ENCODE measurements at places on chromosomes 3 and 15.
A peak's percentile ranks its signal among the peaks of the same experiment; 100 is the strongest.

- DNase-seq = no peak
Measured at GRCh38 chr3:52402706-52403270, 42.1 kb downstream of the SEMA3G start.

DNA sequence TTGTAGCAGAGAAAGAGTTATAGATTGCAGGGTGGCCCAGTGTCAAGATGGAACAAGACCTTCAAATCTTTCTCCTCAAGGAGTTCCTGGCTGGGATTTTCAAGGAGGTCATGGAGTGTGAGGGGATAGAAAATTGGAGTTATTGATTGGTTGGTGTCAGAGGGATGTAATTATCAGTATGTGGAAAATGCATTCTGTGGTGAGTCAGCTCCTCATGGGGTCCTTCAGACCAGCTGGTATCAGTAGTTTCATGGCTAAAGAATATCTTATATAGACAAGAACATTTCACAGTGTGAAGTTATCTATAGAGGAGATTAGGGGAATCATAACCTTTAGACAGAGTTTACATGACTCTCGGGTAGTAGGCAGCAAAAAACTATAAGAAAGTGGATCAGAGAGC, 1114.0 kb upstream of the GBE1 start:
- no peak for DNase-seq

DNA sequence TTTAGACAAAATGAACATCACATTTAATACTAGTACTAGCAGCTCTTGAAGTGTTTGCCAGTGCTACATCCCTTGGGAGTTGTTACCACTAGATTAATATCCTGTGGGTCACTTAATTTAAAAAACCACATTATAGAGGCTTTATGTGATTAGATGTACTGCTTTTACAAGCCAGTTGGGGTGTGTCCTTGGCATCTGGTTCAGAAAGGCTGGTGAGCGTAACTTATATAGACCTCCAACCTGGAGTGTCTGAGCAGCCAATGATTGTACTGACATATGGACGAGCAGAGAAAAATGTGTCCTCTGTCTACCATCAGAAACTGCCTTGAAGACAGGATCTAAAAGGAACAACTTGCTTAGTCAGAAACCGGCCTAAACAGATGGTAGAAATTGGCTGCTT, 306.2 kb upstream of the ATP11B start:
- DNase-seq = no peak

GRCh38 chr15:62306851-62307504, 141.9 kb upstream of the C2CD4B start:
- DNase-seq = peak; percentile 9

DNA sequence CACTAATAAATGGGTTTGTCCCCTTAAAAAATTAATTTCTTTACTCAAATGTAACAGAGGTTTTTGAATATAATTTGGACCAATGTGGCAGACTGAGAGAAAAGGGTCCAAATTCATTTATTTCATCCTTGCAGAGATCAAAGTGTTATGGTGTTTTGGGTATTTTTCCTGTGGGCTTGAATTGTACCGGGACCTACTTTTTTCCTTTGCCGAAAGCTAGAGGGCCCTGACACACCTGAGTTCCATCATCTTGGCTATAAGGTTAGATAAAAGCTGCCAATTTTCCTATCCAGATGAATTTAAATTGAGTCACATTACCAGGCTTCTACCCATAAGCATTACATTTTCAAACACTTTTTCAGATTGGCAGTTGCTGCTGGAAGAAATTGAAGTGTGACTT, 908 bp downstream of the CCNB2 start:
- DNase-seq = no peak

DNA sequence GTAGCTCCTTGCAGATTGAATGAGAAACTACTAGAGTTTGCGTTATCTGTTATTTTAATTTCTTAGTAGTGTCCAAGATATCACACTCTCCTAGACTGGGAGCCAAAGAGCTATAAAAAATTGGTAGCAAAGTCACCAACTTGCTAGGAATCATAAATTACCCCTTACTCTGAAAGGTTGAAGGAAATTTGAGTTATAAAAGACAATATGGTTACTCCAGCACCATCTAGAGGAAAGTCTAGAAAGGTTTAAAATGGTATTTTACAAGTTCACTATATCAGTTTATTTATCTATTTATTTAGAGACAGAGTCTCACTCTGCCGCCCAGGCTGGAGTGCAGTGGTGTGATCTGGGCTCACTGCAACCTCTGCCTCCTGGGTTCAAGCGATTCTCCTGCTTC, 121.6 kb downstream of the RBPMS2 start:
- no peak for DNase-seq

DNA sequence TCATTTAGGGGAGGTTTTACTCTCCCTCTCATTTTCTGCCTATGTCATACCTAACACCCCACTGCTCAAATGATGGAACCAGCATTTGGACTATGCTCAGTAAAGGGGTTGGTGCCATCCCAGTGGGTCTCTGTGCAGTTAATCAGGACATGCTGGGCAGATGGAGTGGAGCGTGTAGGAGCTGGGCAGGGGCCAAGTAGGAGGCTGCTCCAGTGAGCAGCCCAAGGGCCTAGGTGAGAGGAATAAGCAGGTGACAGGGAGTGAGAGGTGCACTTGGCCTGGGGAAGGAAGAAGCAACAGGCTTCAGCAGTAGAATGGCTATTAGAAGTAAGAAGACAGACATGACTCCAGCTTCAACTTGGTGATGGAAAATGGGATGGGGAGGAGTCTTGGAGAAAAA, 72.2 kb downstream of the EPHB1 start:
- no peak for DNase-seq

DNA sequence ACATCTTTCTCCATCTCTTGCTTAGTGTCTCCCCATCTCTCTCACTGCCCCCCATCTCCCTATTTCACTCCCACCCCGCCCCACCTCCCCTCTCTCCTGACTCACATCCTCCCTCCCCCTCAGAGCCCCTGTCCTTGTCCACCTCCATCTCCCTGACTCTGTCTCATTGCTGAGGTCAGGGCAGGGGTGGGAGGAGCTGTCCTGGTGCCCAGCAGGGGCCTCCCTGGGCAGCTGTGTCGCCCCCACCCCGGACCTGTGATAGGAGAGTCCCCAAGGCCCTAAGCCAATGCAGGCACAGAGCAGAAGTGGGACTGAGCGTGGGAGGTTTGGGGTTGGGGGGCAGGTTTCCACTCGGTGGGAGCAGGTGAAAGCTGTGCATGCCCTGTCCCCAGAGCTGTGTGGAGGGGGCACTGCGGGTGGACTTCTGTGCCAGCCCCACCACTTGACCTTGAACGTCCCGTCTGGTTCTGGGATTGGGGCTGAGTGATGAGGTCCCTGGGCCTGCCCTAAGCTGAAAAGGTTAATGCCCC, 210.8 kb downstream of the TBC1D2B start:
- DNase-seq = no peak

DNA sequence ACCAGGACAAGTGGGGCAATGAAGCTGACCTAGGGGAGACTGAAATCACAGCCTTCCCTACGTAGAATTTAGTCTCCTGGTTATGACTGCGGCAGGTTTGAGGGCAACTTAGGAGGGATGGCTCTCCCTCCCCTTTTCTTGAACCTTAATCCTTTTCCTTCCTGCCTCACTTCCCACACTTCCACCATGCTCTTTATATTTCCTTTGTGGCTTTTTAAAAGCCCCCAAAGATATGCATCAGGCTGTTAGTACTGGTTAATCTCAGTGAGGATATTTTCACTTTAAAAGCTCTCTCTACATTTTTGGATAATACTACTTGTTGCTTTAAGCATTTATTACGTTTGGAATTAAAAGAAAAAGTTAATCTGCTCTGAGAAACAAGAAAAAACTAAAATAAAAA, 339.2 kb downstream of the SOX2 start:
- DNase-seq = no peak

- no peak for DNase-seq
Measured at GRCh38 chr3:100288288-100288894, 27.6 kb downstream of the TBC1D23 start.

- no peak for DNase-seq
Measured at GRCh38 chr15:93467337-93467736, 378.3 kb upstream of the RGMA start.

DNA sequence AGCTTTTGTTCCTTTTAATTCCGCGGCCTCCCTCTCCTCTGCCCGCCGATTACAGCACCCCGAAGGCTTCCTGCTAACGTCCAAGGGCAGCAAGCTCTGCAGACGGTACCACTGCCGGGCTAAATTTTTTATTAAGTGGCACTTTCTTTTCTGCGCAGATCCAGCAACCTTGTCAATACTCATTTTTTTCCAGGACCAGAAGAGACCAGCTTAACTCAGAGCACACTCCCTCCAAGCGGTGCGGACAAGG, 542 bp upstream of the MEIS2 start:
- no peak for DNase-seq

DNA sequence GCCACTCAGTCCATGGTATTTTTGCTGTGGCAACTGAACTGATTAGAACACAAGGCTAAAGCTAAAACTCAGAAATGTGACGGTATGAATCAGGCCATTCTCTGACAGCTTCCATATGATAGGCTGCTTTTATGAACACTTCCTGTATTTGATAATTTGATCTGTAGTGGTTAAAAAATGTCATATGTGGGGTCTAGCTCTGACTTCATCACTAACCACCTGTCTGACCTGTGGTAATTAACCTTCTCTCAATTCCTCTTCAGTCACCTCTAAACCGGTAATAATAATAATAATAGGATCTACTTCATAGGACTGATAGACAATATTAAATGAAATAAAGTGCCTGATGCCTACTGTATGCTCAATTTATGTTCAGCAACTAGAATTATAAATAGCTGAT, 223.2 kb downstream of the MBNL1 start:
- DNase-seq = no peak

DNA sequence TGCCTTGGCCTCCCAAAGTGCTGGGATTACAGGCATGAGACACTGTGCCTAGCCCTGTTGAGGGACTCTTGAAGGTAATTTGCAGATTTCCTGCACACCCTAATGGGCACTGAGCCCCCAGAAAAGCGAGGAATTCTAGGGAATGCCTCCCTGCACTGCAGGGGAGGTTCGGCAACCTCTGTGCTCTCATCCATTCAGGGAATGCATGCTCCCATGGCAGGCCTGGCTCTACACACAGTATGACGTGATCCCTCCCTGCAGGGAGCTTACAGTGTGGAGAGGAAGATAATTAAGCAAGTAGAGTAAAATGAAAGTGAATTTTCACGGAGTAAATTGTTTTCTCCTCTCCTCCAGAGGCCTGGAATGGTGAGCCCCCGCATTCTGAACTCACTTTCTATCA, 133.3 kb upstream of the HACD2 start:
- DNase-seq = no peak

- no peak for DNase-seq
Measured at GRCh38 chr3:127585163-127585812, 5.2 kb downstream of the TPRA1 start.

- DNase-seq = no peak
Measured at GRCh38 chr3:24650839-24651238, 156.2 kb upstream of the THRB start.

DNA sequence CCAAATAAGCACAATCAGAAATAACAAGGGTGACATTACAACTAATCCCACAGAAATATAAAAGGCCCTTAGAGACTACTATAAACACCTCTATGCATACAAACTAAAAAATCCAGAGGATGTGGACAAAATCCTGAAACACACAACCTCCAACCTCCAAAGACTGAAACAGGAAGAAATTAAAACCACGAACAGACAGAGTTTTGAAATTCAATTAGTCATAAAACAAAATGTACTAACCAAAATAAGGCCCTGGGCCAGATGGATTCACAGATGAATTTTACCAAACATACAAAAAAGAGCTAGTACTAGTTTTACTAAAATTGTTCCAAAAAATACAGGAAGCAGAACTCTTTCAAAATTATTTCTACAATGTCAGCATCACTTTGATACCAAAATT, 1043.6 kb downstream of the DIPK2A start:
- DNase-seq = no peak

DNA sequence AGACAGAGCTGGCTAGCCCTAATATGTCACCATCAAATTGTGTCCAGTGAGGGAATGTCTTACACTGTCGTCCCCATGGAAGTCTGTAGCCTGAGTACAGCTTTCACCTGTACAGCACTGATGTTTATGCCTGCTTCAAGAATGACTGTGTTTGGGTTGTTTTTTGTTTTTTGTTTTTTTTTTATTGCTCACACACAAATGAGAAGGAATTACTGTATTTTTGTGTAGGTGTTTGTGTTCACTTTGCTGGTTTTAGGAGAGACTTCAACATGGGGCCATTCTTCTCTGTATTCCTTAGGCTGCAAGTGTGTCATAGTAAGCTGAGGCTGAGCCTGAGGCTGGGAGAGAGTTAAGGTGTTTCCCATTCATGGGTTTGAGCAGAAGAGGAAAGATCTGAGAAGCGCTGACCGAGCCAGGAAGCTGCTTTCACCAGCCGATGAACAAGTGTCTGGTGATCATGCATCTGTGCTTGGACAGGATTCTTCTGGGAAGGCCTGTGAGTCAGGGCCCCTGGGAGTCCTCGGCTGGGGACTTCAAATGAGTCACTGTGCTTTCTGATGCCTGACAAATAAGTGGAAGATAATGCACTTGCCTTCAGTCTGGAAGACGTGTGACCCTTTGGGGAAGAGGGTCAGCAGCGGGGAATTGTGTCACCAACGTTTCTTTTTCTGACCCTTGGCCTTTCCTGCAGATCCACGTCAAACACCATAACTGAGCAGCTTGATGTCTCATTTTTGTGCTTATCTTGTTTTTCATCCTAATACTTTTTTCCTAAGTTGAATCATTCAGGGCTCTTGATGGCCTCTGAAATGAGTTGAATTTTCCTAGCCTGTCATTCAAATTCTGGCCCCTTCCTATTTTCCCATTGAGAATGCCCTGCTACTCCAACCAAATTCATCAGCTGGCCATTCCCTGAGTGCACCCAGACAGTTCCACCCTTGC, 36.7 kb upstream of the ZBTB38 start:
- DNase-seq = no peak

GRCh38 chr3:172951511-172951910, 189.5 kb downstream of the SPATA16 start:
- no peak for DNase-seq

DNA sequence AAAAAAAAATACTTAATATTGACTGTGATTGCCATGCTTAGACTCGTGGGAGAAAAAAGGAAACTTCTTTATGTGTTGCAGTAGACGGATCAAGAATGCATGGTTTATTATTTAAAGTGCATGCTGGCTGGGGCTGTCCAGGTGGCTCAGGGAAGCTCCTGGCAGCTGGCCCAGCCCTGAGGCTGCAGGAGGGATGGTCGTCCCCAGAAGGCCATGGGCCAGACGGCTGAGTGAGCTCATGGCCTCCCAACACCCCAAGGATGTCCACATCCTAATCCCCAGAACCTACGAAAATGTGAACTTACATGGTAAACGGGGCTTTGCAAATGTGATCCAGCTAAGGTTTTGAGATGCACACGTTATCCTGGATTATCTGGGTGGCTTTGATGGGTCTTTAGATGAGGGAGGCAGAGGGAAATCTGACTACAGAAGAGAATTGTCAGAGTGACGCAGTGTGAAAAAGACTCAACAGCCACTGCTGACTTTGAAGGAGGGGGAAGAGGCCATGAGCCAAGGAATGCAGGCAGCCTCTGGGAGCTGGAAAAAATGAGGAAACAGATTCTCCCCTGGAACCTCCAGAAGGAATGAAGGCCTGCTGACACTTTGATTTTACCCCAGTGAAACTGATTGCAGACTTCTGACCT, 29.8 kb downstream of the ADAMTS17 start:
- no peak for DNase-seq

Data from NCI-H1048 (cell line).